ENCODE measurements at places on chromosomes 2 and 18.

- no peak for DNase-seq
Measured at GRCh38 chr18:22639026-22639463, 221.3 kb upstream of the CTAGE1 start.

DNA sequence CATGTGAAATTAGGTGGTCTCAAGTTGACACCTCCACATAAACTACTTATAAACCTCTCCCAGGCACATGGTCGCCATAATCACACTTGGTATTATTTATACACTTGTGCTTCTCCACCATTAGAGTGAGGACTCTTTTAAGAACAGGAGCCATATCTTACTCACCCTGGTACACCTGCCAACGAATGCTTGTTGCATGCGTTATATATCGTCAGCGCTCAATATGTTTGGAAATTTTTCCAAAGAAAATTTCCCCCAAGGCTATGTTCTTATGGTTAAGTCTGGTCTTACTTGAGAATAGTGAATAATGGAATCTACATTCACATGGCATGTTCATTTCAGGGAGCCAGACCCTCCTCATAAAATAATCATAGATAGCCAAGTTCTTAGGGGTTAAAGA is 271.7 kb downstream of the BCL11A start:
- no peak for DNase-seq

DNA sequence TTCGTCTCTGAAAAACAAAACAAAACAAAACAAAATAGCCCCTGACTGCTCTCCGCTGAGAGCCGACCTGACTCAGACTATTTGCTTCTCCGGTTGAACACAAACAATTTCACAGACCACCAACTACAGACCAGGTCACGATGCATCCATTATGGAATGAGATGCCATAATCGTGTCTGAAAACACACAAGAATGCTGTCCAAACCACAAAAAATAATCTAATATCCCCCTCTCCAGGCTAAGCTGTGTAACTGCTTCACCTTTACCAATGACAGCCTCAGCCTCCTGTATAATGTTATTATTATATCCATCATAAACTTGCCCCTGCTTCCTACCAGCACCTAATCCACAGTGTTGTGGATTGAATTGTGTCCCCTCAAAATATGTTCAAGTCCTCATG is 114.7 kb downstream of the DNAH6 start:
- DNase-seq, result no peak

DNA sequence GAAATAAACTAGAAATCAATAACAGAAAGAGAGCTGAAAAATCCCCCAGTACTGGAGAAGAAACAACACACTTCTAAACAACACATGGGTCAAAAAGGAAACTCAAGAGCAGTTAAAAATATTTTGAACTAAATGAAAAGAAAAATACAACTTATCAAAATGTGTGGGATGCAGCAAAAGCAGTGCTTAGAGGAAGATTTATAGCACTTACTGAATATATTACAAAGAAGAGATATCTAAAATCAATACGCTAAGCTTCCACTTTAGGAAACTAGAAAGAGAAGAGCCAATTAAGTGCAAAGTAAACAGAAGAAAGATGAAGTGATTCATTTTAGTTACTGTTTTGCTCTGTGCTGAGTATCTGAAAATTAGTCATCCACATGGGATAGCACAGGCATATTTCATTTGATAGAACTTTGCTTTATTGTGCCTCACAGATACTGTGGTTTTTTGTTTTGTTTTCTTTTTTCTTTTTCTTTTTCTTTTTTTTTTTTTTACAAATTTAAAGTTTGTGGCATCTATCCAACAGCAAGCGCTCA is 17.0 kb downstream of the TGFA start:
- DNase-seq, result no peak

- no peak for DNase-seq
Measured at GRCh38 chr2:224838335-224838734, 122.2 kb upstream of the CCDC195 start.

- no peak for DNase-seq
Measured at GRCh38 chr2:8872821-8873432, 35.5 kb upstream of the KIDINS220 start.

- no peak for DNase-seq
Measured at GRCh38 chr2:146108993-146109392, 1589.1 kb upstream of the ZEB2 start.

DNA sequence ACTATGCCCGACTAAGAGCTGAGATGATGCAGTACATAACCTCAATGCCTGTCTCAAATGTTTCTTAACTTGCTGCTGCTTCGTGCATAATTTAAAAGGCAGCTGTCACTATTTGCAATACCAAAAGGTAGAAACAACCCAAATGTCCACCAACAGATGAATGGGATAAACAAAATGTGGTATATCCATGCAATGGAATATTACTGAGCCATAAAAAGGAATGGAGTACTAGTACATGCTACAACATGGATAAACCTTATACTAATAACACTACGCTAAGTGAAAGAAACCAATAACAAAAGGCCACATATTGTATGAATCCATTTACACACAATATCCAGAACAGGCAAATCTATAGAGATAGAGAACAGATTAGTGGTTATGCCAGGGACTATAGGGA is 13.0 kb upstream of the DGKD start:
- no peak for DNase-seq

GRCh38 chr2:78417355-78417754 is 608.1 kb upstream of the REG3G start:
- no peak for DNase-seq

DNA sequence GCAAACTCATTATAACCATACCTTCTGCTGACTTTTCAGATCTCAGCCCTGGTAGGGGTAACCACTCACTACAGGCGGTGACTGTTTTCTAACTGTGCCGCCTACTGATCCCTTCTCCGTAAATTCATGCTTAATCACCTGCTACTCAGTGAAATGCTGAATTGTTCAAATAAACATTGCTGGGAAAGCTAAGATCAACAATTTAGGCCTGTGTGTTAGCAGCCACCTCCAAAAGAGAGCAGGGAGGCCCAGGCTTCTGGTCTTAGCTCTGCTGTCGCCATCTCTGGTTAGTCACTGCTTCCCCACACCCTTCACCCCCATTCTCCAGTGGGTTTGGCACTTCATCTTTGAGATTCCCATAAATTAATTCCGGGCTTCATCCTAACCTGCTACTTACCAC is 21.8 kb upstream of the NT5C1B start:
- no peak for DNase-seq

GRCh38 chr2:95310651-95311050 is 13.5 kb downstream of the KCNIP3 start:
- no peak for DNase-seq

DNA sequence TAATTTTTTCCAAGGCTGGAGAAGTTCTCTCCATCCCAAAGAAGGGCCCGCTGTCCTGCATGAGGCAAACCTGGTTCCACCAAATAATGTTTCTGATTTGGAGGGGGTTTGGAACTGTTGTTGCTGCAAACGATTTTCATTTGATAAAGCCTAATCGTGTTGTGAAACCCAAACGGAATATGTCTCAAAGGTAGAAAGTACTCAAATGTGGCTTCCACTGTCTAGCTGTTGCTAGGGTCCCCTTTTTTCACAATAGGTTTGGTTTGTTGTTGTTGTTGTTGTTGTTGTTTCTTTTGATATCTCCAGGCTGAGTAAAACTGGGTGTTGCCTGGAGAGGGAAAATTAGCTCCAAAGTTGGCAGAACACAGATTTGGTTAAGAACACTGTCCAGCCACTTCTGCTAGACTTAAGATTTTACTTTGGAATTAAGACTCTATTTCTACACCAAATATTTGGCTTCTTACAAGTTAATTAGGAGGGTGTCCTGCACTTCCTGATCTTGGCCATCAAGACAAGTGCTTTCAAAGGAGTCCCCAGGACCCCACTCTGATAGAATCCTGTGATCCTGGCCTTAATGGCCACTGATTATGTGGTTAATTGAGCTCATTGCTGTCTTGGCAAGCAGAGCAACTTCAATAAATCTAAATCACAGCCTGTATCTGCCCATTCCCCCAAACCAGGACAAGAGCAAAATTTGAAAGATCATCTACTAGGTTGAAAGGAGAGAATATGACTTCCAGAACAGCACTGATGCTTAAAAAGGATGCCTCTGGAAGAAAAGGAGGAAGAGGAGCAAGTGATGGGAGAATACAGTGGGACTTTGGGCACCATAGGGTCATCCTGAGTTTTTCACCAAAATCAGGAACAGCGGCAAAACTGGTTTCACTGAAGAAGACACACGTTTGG is 3.3 kb upstream of the HOXD13 start:
- no peak for DNase-seq

DNA sequence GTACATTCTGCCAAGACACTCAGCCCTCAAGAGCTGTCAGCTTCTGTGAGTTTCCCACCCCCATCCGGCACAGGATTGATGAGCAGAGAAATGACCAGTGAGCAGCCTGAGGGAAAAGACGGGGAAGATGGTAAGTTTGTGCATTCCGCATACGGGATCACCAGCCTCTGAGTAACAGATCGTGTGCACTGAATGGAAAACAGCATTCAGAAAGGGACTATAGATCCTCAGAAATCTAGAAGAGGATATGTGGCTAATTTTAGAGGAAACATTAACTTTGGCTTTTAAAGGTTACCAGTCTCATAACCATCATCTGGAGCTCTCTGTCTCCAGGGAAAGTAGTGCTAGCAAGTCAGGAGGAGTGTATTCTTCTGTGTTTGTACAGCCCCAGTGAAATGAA is 326.0 kb downstream of the TGIF1 start:
- no peak for DNase-seq

GRCh38 chr18:7978834-7979233 is 411.7 kb downstream of the PTPRM start:
- DNase-seq, result no peak

- no peak for DNase-seq
Measured at GRCh38 chr18:25146512-25146910, 205.5 kb downstream of the ZNF521 start.

- DNase-seq, result no peak
Measured at GRCh38 chr2:37610638-37611289, 60.7 kb downstream of the CDC42EP3 start.

DNA sequence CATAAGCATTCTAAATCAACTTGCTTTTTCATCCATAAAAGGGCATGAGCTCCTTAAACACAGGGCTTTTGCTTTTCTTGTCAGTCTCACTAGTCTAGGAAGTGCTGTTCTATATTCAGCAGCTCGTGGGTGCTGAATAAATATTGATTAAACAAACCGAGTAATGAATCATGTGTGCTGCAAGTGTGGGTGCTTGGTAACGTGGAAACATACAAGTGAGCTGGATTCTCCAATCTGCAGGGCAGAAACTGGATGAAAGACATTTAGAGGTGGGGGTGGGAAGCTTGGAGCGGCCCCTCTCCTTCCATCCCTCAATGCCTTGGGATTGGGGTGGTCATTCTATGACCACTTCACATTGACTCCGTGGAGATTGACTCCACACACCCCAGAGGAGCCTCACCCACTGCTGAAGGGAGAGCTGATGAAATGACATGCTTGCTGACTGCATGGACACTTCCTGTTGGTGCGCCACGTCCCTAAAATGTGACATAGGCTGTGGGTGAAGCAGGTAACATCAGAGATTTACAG is 114.6 kb downstream of the DOCK10 start:
- DNase-seq, result no peak

GRCh38 chr2:226904592-226904991 is 68.7 kb downstream of the RHBDD1 start:
- no peak for DNase-seq

GRCh38 chr18:2918761-2919550 is 72.2 kb downstream of the EMILIN2 start:
- DNase-seq, result no peak

GRCh38 chr2:208092093-208092832 is 32.1 kb downstream of the CRYGD start:
- DNase-seq, result no peak

DNA sequence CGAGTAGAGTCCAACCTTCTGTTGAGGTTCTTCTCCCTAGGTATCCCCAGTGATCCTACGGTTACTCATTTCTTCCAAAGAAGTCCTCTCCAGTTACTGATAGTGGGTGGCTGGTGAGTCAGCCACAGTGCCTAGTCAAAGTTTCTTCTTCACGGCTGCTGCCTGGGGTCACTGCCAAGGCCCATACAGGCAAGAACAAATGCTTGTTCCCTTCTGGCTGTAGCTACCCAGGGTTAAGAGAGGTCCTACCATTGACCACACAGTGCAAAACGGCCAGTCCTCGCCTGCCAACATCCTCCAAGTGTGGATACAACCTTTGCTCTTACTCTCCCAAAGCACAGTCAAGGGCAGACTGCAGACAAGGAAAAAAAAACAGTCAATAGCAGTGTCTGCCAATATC is 2.9 kb upstream of the PTPN4 start:
- DNase-seq, result no peak

- peak; percentile 36 for DNase-seq
Measured at GRCh38 chr2:28408764-28409599, 16.3 kb downstream of the FOSL2 start.

- DNase-seq, result no peak
Measured at GRCh38 chr2:6920743-6921064, 3.5 kb downstream of the RNF144A start.

- peak; percentile 63 for DNase-seq
Measured at GRCh38 chr2:237085248-237086221, at the start of gene COPS8. TSS of gene COPS8 (plus strand) at chr2:237085889. CDS start at chr2:237085965, 76 bp downstream.

DNA sequence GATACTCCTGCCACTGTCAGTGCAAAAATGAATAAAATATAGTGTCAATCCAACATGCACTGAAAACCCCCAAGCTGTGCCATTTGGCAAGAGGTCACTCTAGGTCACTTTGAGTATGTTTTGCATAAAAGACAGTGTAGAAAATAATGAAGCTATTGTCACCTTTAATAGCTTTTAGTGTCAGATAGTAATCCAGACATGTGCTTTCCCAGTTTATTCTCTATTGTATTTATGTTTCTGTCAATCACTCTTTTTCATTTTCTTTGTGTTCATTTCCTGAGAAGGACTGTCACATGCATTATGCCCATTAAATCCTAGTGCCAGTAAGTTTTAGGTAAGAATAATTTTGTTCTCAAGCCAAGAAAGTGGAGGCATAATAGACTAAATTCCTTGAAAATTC is 1073.9 kb upstream of the CDH2 start:
- DNase-seq, result no peak

DNA sequence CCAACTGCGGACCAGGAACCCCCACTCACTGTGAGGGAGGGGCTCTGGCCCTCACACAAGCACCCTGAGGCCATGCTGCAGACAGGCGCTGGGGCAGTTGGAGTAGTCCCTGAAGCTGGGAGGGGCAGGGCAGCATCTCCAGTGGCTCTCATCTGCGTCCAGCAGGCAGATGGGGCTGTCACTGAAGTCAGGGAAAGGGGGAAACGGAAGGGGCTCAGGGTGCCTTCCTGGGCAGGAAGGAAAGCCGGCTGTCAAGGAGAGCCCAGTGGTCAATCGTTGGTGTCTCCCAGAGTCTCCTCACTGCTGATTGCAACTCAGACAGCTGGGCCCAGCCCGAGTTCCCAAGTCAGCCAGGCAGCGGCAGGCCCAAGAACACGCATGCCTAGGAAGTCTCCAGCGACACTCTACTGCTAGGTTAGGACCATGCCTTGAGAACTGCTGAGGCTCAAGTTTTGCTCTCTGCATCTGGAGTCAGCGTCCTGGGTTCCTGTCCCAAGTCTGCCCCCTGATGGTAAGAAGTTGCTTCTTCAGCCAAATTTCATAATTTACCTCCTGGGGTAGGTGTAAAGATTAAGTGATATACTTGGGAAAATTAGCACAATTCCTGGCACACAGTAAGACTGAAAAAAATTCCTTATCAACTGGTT is 27.4 kb upstream of the NMUR1 start:
- peak; percentile 30 for DNase-seq

- DNase-seq, result no peak
Measured at GRCh38 chr18:45730832-45731575, 7.0 kb downstream of the SLC14A1 start.

Data from stimulated activated CD4-positive, alpha-beta T cell treated with anti-CD3 and anti-CD28 coated beads, Interleukin-1b, Interleukin-23, amount 100 ng/mL, for 1 hour (primary cell).